ENCODE measurements at places on chromosomes 4 and X.

DNA sequence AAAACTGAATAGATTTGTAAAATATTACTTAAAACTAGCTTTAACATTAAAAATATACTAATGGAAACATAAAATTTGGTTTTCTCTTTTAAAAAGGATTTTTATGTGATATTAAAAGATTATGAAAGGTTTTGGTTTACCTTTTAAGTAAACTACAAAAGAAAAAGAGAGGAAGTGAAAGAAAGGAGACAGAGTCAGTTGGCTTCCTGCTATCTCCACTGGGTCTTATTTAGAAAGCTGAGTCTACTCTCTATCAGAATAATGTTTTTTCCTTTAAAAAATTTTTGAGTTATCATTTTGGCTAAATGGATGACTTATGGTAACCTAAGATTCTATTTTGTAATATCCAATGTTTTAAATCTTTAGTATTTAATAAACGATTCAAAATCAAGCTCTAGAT is 21.6 kb upstream of the ATP8A1 start:
- DNase-seq: no peak

DNA sequence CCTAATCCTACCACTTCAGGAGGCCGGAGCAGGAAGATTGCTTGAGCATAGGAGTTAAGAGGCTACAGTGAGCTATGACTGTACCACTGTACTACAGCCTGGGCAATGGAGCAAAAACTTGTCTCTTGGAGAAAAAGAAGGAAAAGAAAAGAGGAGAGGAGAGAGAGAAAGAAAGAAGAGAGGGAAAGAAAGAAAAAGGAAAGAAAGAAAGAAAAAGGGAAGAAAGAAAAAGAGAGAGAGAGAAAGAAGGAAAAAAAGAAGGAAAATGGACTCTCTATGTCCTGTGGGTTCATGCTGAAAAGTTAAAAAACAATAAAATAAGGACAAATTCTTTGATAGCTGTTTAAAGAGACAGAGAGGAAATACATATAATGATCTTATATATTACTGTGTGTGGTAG is 13.3 kb upstream of the ABRAXAS1 start:
- no peak for DNase-seq

DNA sequence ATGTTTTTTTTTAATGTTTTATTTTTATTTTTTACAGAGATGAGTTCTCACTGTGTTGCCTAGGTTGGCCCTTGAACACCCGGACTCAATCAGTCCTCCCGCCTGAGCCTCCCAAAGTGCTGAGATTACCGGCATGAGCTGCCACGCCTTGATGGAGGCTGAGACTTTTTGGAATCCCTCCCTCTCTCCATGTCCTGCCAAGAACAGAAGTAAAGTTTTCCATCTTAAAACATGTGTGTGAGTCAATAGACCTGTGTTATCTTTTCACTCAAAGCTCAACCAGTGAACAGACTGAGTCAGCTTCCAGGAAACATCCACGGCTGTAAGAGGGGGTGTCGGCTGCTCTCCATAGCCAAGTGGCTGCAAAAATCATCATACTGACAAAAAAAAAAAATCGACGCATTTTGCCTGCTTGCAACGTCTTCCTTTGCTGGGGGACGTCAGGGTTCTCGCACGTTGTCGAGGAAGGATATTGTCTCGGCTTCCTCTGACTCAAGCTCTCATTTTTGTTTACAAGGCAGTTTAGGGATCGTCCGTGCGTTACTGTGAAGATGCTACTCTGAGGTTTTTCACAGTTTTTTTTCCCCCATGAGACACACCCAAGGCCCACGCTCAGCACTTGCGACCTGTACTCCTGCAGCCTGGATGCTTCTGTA is 10.0 kb upstream of the ASMTL start:
- DNase-seq: peak; percentile 62

GRCh38 chrX:106481341-106481740 is 130.4 kb upstream of the RADX start:
- DNase-seq: no peak

GRCh38 chrX:149470955-149471354 is 34.2 kb downstream of the IDS start:
- DNase-seq: peak; percentile 75

DNA sequence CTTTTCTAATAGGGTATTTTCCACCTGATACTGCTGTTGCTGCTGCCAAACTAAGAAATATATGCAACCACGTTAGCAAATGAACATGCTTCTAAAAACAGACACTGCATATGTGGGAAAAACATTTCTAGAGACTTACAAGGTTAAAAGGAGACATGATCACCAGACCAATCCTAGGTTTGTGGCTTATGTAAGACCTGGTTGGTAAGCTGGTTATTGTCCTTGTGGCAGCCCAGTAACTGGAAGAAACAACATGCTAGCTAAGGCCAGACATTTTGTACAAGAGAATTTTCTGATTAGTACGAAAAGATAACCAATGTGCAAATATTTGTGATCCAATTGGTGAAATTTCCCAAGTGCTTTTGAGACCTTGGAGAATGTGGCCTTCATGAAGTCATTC is 112.0 kb downstream of the AFF2 start:
- no peak for DNase-seq

GRCh38 chr4:21517126-21517859 is 431.3 kb downstream of the KCNIP4 start:
- DNase-seq: no peak
